Hypothalamus (tissue), 51 donors: ENCODE measurements at places on chromosomes 16 and 17.

DNA sequence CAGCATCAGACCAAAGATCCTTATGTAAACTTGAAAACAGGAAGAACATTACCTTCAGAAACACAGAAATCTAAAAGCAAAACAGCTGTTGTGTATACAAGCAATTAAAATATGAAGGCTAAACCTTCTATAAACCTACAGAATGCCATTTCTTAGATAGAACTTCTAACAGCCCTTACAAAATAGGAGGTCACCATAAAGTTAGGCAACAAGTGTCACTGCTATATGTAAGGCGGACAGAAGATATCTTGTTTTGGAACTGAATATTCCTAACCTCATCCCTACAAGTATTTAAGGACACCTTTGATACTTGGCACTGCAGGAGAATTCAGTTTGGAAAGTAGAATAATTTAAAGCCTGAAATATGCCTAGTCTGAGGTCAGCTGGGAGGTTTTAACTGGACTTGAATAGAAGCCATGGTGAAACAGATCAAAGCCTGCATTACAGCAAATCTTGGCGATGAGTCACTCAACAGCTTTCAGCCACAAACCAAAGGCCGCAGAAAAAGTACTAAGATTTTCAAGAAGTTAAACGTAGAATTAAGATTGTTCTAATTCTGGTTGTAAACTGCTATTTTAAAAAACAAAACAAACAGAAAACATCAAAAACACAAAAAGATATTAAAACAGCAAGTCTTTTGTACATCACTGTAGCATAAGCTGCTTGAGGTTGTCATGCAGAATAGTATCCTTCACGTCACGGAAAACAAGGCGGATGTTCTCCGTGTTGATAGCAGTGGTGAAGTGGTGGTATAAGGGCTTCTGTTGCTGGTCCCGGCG lies 42.7 kb downstream of the GNA13 start:
- DNase-seq: no peak

DNA sequence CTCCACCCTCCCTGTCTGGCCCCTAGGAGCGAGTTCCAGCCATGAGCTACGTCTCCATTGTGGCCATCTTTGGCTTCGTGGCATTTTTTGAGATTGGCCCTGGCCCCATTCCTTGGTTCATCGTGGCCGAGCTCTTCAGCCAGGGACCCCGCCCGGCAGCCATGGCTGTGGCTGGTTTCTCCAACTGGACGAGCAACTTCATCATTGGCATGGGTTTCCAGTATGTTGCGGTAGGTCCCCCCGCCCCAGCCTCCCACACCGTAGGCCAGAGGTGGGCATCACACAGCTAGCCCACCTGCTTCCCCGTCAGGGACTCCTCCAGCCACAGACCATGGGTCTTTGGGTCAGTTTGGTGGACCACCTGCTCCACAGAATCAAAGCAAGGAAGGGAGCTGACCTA lies 4.2 kb downstream of the SLC2A4 start:
- DNase-seq: no peak

DNA sequence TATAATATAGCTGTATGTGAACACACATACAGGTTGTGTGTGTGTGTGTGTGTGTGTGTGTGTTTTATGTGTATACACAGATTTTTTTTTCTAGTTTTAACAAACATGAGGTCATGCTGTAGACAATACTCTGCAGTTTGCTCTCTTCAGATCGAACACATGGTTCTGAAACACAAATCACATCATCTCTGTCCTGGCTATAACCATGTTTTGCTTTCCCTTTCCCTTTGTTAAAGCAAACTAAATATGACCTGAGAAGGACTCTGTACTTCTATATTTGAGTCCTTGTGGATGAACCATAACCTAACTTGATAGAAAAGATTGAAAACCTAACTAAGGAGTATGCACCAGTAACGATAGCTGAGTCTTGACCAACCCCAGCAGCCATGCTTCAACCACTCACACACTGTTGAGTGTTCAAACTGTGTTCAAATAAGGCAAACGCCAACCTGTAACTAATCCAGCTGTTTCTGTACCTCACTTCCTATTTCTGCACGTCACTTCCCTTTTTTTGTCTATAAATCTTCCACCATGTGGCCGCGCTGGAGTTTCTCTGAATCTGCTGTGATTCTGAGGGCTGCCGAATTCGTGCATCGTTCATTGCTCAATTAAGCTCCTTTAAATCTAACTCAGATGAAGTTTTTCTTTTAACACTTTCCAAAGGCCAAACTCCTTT lies 303.8 kb downstream of the HS3ST3B1 start:
- DNase-seq: no peak

DNA sequence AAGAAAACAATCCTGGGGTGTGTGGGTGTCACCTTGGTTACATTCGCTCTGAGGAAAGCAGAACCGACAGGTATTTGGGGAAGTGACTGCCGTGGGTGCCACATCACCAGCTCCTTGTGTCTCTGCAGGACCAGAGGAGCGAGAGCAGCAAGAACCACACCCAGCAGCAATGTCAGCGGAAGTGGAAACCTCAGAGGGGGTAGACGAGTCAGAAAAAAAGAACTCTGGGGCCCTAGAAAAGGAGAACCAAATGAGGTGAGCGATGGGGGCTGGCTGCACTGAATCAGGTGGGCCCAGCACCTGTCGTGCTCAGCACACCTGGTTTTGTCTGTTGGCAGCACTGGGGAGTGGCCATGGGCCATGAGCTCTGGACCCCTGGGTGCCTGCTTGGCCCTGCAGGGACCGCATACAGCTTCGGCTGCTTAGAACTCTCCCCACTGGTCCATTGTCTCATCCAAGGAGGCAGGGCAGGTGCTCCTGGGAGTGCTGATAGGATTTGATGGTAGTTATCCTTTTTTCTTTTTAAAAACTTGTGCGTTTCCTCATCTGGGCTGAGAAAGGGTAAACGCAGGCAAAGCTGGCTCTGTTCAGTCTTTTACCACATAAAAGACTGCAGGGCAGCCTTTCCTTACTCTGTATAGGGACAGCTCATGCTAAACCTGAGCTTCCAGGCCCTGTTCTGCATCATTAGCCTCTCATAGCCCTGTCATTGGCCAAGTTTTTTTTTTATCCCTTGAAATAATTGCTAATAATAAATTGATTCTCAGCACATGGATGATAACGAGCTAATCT lies 29.4 kb downstream of the HMOX2 start:
- DNase-seq: no peak

DNA sequence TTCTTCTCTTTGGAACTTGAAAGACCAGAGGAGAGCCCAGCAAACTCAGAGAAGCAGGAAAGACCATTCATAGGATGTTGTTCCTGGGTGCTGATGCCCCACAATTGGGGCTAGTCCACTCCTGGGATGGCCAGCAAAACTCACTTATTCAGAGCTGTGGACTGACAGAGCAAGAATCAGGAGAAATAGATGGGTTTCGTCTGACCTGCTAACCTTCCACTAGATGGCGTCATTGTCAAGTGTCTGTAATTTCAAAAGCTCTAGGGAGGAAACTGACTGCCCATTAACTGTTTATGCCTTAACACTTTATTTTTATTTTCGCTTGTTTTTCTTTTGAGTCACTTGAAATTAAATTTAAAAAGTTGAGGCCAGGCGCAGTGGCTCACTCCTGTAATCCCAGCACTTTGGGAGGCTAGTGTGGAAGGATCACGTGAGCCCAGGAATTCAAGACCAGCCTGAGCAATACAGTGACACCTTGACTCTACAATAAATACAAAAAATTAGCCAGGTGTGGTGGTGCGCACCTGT lies 28.7 kb upstream of the MILR1 start:
- DNase-seq: no peak

DNA sequence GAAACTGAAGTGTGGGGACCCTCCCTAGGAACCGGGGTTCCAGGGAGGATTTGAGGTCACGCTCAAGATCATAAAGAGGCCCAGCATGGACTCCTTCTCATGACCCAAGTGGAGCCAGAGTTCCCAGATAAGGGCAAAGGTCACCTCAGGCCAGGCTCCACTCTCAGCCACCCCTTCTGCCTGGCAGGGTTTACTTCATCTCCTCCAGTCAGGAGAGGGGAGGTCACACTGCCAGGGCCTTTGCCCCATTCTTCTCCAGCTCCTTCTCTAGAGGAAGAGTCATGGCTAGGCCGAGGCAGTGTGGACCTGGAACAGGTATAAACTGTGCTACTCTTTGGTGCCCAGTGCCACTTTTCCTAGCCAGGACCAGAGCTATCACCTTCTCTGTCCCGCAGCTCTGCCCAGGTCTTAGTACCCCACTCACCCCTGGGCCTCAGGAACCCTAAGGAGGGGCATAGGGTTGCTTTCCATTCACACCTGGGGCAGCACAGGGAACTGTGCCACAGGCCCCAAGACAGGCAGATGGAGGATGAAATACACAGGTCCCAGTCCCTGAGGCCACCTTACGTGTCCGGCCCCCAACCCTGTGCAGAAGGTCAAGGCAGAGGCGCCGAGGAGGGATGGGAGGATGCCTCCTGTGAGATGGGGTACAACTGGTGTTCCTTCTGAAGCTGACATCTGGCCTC lies 879 bp upstream of the ACSF2 start:
- no peak for DNase-seq

GRCh38 chr17:74742153-74742515 lies 5.1 kb downstream of the RAB37 start:
- DNase-seq: no peak

GRCh38 chr17:50634224-50634914 lies at the start of gene ABCC3:
TSS of gene ABCC3 (plus strand) at chr17:50634881. CDS start at chr17:50634937, 56 bp downstream.
- DNase-seq: no peak

DNA sequence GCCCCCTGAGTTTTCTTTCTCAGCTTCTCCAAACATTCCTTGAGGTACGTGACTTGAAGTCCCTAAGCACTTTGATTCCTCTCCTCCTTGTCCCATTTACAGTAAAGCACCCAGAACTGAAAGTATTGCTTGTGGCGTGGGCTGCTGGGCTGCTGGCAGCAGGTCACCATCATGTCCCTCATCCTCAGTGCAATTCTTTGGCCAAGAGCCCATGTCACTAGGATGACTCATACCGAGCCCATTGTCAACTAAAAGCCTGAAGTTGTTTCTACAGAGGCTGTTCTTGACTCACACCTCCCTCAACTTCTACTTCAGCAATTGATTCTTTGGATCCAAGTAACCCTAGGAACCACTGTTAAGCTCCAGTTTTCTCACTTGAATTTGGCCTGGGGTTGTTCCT lies 54.3 kb downstream of the KPNA2 start:
- DNase-seq: no peak

DNA sequence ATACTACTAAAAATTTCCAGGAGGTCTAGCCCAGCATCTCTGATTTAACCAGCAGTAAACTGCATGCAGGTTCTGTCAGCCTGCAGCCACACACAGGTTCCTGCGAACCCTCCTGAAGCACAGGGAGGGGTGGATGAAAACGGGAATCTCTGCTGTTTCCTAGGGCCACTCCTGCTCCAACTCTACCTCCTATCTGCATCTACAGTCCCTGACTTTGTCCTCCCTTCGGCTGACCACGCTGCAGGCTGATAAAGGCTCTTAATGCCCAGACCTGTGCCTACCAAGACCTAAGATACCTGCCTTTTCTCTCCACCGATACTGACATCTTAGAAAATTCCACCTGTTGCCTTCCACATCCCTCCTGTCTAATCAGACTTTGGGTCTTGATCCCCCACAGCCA lies 50.2 kb downstream of the CYTH1 start:
- DNase-seq: no peak

GRCh38 chr17:11948789-11949188 lies 48.5 kb downstream of the ZNF18 start:
- DNase-seq: no peak

GRCh38 chr16:73052576-73052975 lies 4.6 kb upstream of the ZFHX3 start:
- DNase-seq: no peak

- DNase-seq: no peak
Observed at GRCh38 chr17:46038414-46038813, 39.4 kb downstream of the STH start.

DNA sequence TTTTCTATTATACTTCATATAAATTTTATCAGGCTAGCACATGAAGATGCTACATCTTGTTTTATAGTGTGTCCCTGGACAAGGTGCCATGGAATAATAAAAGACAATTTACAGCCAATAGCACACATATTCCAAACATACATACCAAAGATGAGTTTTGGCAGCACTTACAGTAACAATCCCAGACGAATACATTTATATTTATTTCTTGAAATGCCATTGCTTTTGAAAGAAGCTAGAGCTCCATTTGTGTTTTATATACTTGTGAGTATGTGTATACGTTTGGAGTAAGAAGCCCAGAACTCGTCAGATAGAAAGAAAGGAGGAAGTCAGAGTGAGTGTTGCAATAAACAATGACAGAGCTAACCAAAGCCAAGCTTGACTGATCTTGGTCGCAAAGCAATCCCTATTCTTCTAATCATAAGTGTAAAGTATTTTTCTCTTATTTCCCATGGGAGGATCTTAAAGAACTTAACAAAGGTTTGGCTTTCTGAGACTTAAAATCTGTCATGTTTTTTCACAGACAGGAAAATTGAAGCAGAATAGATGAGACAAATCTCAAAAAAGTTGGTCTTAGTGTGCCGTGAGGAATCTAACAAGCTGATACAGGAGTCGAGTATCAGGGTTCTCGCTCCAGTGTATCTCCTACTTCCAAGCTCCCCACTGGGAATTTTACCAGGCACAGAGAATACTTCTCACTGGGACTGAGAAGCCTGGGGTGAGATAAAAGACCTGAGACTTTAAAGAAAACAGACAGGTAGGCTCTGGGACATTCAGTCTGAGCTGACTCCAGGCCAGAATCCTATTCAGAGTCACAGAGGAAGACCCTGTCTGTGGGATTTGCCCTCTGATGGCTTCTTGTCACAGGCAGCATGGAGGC lies 175.4 kb downstream of the AATF start:
- no peak for DNase-seq

DNA sequence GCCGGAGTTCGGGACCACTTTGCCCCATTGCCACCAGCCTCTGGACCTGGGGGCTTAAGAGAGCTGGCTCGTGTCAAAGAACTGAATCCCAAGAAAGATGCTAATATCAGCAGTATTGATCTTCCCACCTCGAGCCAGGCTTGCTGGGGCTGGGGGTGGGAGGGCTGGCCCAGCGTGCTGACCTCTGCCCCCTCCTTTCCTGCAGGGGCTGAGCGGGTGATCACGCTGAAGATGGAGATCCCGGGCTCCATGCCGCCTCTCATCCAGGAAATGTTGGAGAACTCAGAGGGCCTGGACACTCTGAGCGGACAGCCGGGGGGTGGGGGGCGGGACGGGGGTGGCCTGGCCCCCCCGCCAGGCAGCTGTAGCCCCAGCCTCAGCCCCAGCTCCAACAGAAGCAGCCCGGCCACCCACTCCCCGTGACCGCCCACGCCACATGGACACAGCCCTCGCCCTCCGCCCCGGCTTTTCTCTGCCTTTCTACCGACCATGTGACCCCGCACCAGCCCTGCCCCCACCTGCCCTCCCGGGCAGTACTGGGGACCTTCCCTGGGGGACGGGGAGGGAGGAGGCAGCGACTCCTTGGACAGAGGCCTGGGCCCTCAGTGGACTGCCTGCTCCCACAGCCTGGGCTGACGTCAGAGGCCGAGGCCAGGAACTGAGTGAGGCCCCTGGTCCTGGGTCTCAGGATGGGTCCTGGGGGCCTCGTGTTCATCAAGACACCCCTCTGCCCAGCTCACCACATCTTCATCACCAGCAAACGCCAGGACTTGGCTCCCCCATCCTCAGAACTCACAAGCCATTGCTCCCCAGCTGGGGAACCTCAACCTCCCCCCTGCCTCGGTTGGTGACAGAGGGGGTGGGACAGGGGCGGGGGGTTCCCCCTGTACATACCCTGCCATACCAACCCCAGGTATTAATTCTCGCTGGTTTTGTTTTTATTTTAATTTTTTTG lies 8.5 kb downstream of the GJD3 start:
- DNase-seq: no peak

- DNase-seq: no peak
Observed at GRCh38 chr17:10610884-10611283, 46.2 kb downstream of the MYH3 start.
